PC-9 (cell line): ENCODE measurements at places on chromosomes 16 and 17. TPM values are rescaled to one million over a fixed set of nuclear protein-coding genes. Genes with fewer than 3 reads are reported as not detected.

- no peaks in the 10 kb centered on the region; the same call in 1 of the 2 replicates for H3K27me3 ChIP-seq
- no peak for DNase-seq
- no peaks in the 10 kb centered on the region for H3K4me1 ChIP-seq
- no peak overlapping the region for H3K4me3 ChIP-seq
- H3K36me3 ChIP-seq: no peaks in the 10 kb centered on the region
- no peak overlapping the region for H3K27ac ChIP-seq
Observed at GRCh38 chr17:53273126-53273525, 549.6 kb upstream of the KIF2B start.

Gene FOXO3B
- 6.2 and 8.3 TPM in 2 replicates for total RNA-seq

Gene ARHGDIG
- total RNA-seq: not detected in 2 replicates

GRCh38 chr17:49473900-49474751 is 21.0 kb upstream of the NGFR start:
- H3K4me3 ChIP-seq: no peak overlapping the region
- H3K4me1 ChIP-seq: no peaks in the 10 kb centered on the region
- no peak overlapping the region for H3K27ac ChIP-seq
- peaks cover 87% of the 10 kb centered on the region for H3K27me3 ChIP-seq
- H3K36me3 ChIP-seq: no peaks in the 10 kb centered on the region

Gene C17orf107
- total RNA-seq: 2.6 and 3.1 TPM in 2 replicates

- no peaks in the 10 kb centered on the region for H3K27me3 ChIP-seq
- DNase-seq: no peak
- peaks cover 8% of the 10 kb centered on the region for H3K4me1 ChIP-seq
- no peak overlapping the region for H3K4me3 ChIP-seq
- no peaks in the 10 kb centered on the region for H3K36me3 ChIP-seq
- no peak overlapping the region for H3K27ac ChIP-seq
Observed at GRCh38 chr16:11175787-11176341, 80.1 kb downstream of the SOCS1 start.

Gene SMIM36
- not detected in 2 replicates for total RNA-seq

DNA sequence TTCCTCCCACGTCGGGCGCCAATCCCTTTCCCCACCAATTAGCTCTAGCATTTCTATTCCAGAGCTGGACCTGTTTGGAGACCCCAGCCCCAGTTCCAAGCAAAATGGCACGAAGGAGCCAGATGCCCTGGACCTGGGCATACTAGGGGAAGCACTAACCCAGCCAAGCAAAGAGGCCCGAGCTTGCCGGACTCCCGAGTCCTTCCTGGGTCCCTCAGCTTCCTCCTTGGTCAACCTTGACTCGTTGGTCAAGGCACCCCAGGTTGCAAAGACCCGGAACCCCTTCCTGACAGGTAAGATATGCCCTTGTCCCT is 5.6 kb upstream of the SPATA20 start:
- no peak overlapping the region for H3K27ac ChIP-seq
- peaks cover 9% of the 10 kb centered on the region; the same call in 1 of the 2 replicates for H3K4me1 ChIP-seq
- H3K4me3 ChIP-seq: no peak overlapping the region

DNA sequence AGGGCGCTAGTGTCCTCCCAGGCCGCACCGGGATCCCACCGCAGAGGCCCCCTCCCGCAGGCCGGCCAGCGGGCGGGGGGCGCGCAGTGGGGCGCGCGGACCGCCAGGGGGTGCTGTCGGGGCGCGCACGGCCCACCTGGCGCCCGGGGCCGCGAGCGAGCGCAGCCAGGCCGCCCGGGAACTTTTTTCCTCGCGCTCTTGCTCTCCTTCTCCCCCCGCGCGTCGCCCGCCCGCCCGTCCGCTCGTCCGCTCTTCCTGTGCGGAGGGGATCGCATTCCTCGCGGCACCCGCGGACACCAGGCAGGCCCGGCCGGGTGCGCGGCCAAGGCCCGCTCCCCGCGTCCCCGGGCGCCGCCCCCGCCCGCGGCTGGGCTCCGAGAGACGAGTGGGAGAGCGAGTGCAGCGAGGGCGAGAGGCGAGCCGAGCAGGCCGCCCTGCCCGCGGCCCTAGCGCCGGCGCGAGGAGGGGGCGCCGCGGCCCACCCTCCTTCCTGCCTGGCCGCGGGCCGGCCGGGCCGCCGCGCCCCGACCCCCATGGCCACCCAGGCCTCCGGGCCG is at the start of gene RAI1:
TSS of gene RAI1 (plus strand) at position 272 of the 557 bp plus-strand sequence. CDS start 111,491 bp downstream, outside the sequence.
- no peaks in the 10 kb centered on the region for H3K36me3 ChIP-seq
- H3K4me1 ChIP-seq: peaks cover 48% of the 10 kb centered on the region
- peak within 1 kb of the TSS; percentile 73 for H3K4me3 ChIP-seq
- peak; percentile 65 for DNase-seq
- peak within 1 kb of the TSS; percentile 64 for H3K27ac ChIP-seq

DNA sequence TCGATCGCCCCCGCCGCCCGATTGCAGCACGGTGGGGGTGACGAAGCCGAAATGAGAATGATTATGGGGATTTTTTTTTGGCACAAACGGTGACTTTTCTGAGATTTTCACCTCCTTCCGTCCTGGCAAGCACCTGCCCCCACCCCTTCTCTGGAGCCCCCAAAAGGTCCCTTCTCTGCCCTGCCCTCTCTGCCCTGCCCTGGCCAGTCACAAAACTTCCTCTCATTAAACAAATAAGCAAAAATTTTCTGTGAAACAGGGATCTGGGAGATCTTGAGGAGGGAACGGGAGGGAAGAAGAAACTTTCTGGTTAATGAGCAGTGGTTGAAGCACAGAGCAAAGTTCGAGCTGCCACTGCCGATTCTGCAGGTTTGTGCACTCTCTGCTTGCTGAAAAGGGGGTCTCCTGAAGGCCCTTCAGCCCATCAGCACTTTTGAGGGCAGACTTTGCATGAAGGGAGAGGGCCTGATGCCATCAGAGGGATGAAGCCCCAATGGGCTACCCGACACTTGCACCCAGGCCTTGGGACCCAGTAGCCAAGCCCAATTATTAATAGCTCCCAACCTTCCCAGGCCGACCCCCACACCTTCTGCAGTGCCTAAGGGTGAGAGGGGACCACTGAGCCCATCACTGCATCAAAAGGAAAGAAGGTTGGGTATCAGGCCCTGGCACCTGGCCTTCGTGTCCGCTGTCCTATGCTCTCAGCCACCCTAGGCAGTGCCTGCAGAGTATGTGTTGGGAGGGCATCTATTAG is 1.0 kb upstream of the HOXB8 start:
- no peak overlapping the region for H3K27ac ChIP-seq
- no peak overlapping the region for H3K4me3 ChIP-seq
- H3K4me1 ChIP-seq: peaks cover 9% of the 10 kb centered on the region; the same call in 1 of the 2 replicates
- no peak for DNase-seq
- H3K36me3 ChIP-seq: no peaks in the 10 kb centered on the region

DNA sequence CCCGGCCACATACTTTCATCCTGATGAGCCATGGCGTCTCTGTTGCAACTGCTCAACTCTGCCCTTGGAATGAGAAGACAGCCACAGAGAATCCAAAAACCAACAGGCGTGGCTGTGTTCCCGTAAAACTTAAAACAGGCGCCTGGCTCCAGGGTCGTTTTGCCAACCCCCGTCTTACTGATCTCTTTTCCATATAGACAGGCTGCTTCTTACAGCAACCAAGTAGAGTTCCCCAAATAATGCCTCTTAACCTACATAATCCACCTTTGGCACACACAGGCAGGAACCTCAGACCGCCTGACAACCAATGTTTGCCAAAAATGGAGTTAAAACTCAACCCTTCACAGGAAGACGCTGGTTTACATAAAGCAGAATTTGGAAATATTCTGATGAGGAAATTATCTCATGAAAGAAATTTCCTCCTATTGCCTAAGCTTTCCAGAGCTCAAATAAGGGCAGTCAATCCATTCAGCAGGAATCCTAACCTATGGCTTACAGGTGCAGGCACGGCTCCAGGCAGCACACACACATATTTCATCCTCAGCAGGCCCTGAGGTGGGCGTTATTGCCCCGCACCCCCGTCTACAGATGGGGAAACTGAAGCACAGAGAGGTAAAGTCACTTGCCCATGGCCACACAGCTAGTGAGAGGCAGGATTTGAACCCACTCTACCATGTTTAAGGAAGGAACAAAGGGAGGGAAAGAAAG is 35.8 kb downstream of the LITAF start:
- H3K4me1 ChIP-seq: 0 out of 2 replicates have a peak, but pooled peaks cover 4% of the 10 kb centered on the region
- H3K27ac ChIP-seq: peak overlapping the region; percentile 56
- peak; percentile 44 for DNase-seq
- no peaks in the 10 kb centered on the region for H3K27me3 ChIP-seq
- H3K4me3 ChIP-seq: no peak overlapping the region

GRCh38 chr16:84176192-84177053 is 10.4 kb downstream of the TAF1C start:
- H3K36me3 ChIP-seq: no peaks in the 10 kb centered on the region
- peaks cover 33% of the 10 kb centered on the region for H3K4me1 ChIP-seq

GRCh38 chr17:55416000-55416399 is 5.6 kb downstream of the MMD start:
- H3K4me3 ChIP-seq: no peak overlapping the region
- no peak overlapping the region for H3K27ac ChIP-seq
- no peaks in the 10 kb centered on the region for H3K27me3 ChIP-seq
- no peak for DNase-seq
- H3K4me1 ChIP-seq: peaks cover 6% of the 10 kb centered on the region; the same call in 1 of the 2 replicates
- H3K36me3 ChIP-seq: no peaks in the 10 kb centered on the region

DNA sequence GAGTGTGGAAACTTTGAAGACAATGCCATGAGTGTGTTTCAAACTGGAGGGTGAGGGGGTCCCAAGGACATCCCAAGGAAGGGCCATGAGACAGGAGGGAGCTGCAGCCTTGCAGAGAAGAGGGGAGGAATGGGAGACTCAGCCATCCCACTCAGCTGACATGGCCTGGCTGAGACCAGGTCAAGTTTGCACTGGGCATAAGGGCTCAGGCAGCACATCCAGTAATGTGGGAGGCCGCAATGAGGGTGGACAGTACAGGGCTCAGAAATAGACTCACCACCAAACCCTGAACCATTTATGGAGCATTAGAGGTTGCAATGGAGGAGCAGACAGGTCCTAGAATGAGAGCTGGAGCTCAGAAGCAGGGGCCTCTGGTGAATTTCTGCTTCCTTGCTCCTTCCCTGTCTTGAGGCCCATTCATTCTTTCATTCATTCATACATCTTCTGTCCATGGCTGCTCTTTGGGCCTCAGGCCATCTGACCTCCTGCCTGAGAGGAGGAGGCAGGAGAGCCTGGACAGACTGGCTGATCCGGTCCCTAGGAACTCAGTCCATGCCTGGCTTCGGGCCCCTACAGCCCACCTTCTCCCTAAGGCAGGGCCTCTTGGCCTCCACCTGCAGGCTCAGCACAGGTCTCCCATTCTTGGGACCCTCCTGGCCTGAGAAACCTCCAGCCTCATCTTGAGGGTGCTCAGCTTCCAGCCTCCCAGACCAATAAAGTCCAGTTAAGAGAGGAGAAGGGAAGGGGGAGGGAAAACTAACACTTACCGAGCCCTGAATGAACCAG is 70.5 kb upstream of the CDH5 start:
- H3K27ac ChIP-seq: no peak overlapping the region
- H3K4me1 ChIP-seq: peaks cover 22% of the 10 kb centered on the region
- no peak for DNase-seq
- H3K4me3 ChIP-seq: no peak overlapping the region
- no peaks in the 10 kb centered on the region for H3K36me3 ChIP-seq
- H3K27me3 ChIP-seq: no peaks in the 10 kb centered on the region

DNA sequence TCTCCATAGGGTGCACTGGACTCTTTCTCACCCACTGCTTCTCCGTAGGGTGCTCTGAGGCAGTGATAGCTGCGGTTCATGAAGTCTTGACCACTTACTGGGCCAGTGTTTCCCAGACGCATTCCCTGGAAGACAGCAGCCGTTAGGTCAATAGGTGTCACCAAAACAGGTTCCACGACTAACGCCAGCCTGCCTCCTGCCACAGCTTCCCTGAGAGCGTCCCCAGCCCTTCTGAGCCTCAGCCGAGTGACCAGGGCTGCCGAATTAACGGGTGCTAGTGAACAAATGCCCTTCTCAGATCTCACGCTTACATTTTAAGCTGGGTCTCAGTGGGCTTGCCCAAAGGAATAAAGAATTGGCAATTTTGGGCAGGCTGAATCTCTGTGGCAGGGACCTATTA is 188.7 kb upstream of the TNRC6C start:
- H3K27ac ChIP-seq: no peak overlapping the region
- H3K4me3 ChIP-seq: no peak overlapping the region
- peaks cover 69% of the 10 kb centered on the region for H3K27me3 ChIP-seq
- H3K36me3 ChIP-seq: no peaks in the 10 kb centered on the region
- DNase-seq: no peak
- no peaks in the 10 kb centered on the region for H3K4me1 ChIP-seq

Gene TMEM97
- 28.8 and 46.4 TPM in 2 replicates for total RNA-seq

GRCh38 chr17:2067048-2067561 is 12.2 kb downstream of the HIC1 start:
- H3K4me1 ChIP-seq: no peaks in the 10 kb centered on the region
- no peak for DNase-seq
- no peak overlapping the region for H3K27ac ChIP-seq
- no peak overlapping the region for H3K4me3 ChIP-seq

DNA sequence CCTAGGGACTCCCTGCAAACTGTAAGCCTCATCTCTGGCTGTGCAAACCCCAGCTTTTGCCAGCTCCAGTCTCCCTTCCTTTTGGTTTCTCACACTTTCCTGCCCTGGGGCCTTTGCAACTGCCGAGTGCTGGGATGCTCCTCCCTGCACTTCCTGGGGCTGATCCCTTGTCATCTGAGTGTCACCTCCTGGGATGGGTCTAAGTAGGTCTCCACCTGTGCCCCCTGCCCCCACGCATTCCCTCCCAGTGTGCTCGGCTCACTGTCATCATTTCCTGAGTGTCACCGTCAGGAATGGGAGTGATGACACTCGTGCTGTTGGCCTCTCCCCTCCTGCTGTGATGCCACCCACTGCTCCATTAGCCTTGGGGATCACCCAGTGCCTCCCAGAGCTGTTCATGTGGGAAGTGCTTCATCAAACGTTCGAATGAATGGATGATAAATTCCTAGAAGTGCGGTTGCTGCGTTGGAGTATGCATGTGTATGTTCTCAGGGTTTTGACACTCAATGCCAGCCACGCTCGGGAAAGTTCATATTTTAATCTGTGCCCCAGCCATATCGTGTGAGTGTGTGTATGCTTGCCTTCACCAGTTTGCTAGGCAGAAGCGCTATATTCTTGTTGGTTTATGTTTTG is 189.9 kb downstream of the NTN1 start:
- no peaks in the 10 kb centered on the region for H3K4me1 ChIP-seq
- H3K4me3 ChIP-seq: no peak overlapping the region
- H3K27me3 ChIP-seq: no peaks in the 10 kb centered on the region
- no peak for DNase-seq
- no peak overlapping the region for H3K27ac ChIP-seq

GRCh38 chr17:41695954-41696757 is 7.5 kb downstream of the EIF1 start:
- H3K27me3 ChIP-seq: no peaks in the 10 kb centered on the region; the same call in 1 of the 2 replicates
- 0 out of 2 replicates have a peak, but pooled peaks cover 6% of the 10 kb centered on the region for H3K4me1 ChIP-seq
- H3K4me3 ChIP-seq: no peak overlapping the region
- peak; percentile 68 for DNase-seq

Gene FAM171A2
- 8.3 and 11.8 TPM in 2 replicates for total RNA-seq

Gene LPCAT2
- total RNA-seq: 87.7 and 92.6 TPM in 2 replicates

- no peaks in the 10 kb centered on the region for H3K36me3 ChIP-seq
- no peak for DNase-seq
- H3K27ac ChIP-seq: no peak overlapping the region
- no peak overlapping the region for H3K4me3 ChIP-seq
Observed at GRCh38 chr16:13401641-13402040, 500.2 kb downstream of the SHISA9 start.
